T-helper 9 cell (primary cell): ENCODE measurements at places on chromosomes 3 and 15.

DNA sequence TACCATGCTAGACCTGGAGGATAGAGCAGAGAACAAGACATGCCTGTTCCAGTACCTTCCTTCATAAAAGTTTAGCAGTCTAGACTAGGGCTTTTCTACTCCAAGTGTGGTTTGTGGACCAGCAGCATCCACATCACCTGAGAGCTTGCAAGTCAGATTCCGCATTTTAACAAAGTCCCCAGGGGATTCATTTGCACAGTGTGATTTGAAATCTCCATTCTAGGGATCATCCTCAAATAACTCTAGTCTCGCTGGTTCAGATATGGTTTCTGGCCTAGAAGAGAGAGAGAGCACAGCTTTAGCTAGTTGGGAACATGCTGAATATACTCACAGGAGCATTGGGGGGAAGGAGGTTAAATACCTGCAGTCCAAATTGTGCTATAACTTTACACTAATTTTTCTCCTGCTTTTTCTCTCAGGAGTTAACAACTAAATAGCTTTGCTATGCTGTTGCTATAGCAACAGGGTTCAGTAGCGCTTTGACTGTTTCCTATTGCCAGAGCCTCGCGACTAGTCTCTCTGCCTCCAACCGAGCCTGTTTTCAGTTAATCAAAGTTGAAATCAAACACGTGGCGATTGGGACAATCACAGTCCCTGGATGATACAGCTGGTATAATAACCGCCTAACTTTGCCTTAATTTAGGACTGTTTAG, 64.0 kb upstream of the RASGRF1 start:
- DNase-seq = no peak

- DNase-seq = no peak
These were observed 6.5 kb downstream of the ARHGEF3 start for GRCh38 chr3:56795097-56795828.

DNA sequence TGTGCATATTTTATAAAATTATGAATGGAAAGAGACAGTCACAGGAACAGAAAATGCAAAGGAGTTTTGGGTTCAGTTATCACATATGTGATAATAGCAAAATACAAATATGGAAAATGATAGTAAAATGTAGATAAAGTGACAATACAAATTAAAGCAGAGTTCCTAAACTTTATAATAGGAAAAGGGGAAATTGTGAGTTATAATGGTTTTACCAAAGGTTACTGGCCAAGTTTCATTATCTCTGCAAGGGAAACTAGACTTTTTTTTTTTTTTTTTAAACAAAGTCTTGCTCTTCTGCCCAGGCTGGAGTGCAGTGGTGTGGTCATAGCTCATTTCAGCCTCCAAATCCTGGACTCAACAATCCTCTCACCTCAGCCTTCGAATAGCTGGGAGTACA, 228.7 kb upstream of the CGNL1 start:
- no peak for DNase-seq

DNA sequence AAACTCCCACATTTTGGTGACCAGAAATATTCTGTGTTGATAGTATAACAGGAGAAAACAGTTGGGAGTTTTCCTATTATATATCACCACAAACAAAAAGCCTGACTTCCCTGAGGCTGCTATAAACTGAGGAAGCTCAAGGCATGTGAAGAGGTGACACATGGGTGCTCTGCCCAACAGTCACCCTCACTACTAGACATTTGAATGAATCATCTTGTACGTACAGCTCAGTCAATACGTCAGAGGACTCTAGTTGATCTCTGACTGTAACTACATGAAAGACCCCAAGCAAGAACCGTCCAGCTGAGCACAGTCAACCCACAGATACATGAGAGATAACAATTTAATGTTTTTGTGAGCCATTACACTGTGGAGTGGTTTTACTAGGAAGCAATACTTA, 338.3 kb upstream of the ATP11B start:
- no peak for DNase-seq

DNA sequence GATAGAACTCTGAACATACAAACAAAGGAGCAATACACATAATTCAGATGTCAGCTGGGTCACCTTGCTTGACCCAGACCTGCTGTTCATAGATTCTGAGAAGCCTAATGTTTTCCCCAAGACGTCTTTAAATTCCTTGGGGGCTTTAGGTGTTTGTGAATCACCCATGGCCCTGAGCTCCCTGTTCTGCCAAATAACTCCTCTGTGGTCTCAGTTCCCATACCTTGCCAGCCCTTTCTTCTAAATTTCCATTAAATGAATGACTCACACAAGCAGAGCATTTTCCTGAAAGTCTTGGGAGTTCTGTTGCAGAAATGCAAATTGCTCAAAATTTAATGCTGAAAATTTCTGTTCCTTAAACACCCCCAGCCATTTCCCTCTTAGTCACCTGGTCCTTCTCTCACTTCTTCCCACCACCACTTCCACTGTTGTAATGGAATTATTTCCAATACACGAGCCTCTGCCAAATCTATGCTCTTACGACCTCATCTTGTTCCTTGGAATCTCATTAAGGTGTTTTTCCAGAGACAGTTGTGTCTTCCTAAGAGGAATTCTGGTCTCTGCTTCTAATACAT, 33.4 kb upstream of the PSMD6 start:
- DNase-seq = no peak

- no peak for DNase-seq
These were observed 294.2 kb upstream of the SEMA6D start for GRCh38 chr15:47422881-47423665.

DNA sequence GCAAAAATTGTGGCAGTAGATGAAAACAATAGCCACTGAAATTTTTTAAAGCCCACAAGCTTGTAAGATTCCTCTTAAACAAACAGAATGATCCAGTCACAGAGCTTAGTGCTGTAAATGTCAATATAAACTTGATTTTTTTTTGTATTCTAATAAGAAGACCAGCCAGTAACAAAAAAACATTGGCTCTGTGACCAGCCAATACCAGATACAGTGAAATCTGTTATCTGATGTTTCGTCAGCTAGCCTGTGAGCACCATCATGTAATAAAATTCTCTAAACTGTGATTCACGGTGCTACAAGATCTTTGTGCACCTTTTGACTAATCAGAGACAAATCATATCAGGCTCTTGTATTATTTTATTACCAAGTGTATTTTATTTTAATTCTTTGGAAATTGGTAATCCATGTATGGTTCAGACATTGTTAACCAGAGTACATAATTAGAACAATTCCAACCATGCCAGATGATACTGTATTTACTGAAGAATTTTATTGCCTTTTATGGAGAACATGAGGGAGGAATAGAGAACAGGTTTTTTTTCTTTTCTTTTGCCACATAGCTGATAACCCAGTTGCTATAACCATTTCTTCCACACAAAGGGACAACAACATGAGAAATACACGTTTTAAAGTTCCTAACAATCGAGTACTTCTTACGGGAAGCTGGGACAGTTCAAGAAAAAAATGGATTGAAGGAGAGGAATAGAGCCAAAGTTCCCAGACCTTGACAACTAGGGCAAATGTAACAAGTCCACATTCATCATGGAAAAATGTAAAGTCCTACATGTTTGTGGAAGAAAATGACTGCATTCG, 71.9 kb downstream of the FILIP1L start:
- no peak for DNase-seq

DNA sequence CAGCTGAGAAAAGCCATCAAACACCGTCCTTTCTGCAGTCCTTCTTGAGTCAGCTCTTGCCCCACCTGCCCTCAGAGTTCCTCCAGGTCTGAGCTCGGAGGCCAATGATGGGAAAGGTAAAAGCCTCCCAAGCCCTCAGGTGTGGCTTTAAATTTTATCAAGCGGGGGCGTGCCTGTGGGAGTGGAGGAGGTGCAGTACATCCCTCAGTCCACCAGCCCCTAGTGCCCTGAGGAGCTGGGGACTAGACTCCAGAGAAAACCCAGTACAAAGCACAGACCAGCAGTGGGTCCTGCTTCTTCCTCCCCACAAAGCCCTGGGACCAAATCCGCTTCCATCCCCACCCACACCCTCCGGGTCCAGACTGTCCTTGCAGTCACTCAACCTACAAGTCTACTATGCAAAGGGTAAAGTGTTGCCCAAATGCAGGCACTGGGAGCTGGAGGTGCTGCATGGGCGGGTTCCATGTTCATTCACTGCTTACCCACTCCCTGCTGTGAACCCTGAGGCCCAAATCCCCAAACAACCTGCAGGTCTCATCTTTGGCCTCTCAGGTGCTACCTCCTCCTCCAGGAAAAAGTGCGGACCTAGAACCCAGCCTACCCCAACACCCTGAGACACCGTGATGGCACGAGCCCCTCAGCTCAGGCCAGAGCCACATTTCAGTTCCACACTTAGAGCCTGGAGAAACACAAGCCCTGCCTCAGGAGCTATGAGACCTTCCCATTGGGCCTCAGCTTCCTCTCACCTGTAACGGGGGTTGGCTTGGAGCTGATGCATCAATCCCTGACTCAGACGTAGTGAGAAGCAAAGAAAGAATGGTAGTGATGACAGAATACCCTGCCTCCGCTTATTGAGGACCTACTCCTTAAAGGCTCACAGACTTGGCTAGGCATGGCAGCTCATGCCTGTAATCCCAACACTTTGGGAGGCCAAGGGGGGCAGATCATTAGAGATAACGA, 2.4 kb downstream of the PFKFB4 start:
- no peak for DNase-seq

DNA sequence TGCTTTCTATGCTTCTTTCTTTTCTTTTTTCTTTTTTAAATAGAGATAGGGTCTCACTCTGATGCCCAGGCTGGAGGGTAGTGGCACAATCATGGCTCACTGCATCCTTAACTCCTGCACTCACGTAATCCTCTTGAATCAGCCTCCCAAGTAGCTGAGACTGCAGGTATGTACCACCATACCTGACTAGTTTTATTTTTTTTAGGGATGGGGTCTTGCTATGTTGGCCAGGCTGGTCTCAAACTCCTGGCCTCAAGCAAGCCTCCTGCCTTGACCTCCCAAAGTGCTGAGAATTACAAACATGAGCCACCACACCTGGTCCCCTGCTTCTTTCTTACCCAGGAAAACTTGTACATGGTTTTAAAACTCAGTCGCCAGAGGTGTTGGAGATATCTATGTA, 24.2 kb upstream of the HDC start:
- DNase-seq = no peak

- DNase-seq = no peak
These were observed 185.0 kb upstream of the ANKRD28 start for GRCh38 chr3:15982667-15983196.

GRCh38 chr3:183158113-183158512, 4.4 kb downstream of the LAMP3 start:
- no peak for DNase-seq

DNA sequence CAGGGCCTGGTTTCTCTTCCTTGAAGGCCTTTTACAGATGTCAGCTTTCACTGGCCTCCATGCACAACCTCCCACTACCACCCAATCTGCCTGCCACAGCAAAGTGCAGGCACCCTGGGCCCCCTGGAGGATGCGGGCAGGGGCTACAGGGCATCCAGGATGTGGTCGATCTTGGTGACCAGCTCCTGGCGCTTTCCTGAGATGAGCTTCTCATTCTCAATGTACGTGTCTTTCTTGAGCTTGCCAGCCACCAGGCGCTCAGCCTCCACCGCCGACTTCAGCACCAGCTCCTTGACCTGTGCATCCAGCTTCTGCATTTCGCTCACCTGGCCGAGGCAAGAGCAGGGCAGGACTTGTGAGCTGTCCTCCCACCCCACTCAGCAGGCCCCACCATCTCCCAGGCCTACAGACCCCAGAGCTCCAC, 30.3 kb downstream of the RPN1 start:
- DNase-seq = no peak

DNA sequence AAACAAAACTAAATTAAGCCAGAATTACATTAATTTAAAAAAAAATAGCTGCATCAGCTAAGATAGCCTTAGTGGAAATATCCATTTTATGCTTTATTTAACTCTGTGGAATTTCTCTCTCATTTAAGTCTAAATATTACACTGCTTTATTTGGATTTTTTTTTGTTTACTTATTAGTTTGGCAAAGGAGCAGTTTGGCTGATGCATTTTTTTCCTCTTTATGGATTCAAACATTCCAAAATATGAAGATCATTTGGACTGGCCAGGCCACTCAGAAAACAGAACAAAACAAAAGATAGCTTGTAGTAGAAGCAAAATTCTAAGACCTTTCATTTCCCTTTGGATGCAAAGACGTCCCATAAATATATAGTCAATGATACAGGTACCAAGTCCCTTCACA, 707.3 kb upstream of the UBE2E2 start:
- no peak for DNase-seq

DNA sequence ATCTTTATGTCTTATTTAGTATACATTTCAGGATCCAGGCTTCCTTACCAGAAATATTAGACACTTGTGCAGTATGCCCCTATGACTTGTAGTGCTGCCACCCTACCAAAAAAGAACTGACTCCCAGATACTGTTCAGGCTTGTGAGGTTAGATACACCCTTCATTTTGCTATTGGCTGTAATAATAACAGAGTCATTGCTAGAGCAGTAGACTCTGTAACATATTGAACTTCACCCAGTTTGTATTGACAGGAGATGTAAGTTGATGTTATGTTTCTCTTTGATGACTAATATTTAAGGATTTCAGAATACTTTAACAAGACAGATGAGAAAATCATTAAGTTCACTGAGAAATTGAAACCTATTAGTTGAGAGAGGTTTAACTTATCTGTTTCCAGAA, 32.9 kb downstream of the RNF111 start:
- no peak for DNase-seq

DNA sequence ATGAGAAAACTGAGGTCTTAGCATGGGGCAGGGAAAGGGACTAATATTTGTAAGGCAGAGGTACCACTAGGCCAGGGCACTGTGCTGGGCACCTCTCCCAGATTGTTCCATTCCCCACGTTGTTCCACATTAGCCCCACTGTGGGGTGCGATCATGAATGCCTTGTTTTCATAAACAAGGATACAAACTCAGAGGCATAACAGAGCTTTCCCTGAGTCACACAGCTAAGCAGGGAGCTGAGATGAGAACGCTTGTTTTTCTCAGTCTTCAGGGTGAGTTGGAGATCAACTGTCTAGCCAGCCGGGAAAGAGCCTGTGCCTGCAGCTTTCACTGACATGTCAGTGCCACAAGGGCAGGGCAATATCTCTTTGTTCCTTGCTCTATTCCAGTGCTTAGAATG, 47.9 kb upstream of the ITGA11 start:
- DNase-seq = no peak

DNA sequence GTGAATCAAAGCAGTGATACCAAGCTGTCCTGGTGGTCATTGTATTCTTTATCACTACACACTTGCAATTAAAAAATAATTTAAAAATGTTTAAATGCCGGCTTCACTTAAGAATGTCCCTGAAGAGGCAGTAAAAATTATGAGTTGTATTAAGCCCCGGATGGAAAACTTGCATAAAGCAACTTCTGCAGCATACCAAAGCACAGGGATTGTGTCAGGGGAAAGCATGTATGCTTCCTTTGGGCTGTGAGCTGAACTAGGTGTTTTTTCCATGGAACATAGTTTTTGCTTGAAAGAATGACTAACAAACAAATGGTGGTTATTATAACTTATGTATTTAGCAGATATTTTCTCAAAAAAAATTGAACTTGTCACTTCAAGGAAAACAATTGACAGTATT, 143.1 kb downstream of the ARNT2 start:
- DNase-seq = no peak

- no peak for DNase-seq
These were observed 25.8 kb upstream of the POLG start for GRCh38 chr15:89360294-89360971.

- DNase-seq = no peak
These were observed 151.0 kb upstream of the RGMA start for GRCh38 chr15:93239993-93240392.

GRCh38 chr3:188168648-188169047, 14.7 kb downstream of the LPP start:
- no peak for DNase-seq
